Activated CD4-positive, alpha-beta T cell treated with anti-CD3 and anti-CD28 coated beads for 48 hours (primary cell): ENCODE measurements at places on chromosomes 1 and 21.

GRCh38 chr1:15008783-15009729 is 144.5 kb upstream of the TMEM51 start:
- no peak for DNase-seq

DNA sequence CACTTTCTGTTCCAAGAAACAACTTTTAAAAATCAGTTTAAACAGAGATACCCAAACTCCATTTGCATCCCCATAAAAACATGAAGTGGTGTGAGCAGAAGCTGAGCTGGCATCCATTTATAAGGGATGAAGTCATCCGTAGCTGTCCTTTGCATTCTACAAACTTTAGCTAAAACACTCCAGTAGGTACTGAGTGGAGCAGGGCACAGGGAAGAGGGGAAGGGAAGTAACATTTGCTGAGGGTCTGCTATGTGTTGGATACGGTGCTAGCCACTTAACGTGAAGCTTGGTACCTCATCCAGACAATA is 32.9 kb downstream of the VWA5B1 start:
- DNase-seq: no peak

GRCh38 chr21:45637883-45638282 is 5.6 kb upstream of the PCBP3 start:
- no peak for DNase-seq

- DNase-seq: no peak
These were observed 387.8 kb upstream of the LYPLAL1 start for GRCh38 chr1:218785928-218786327.

DNA sequence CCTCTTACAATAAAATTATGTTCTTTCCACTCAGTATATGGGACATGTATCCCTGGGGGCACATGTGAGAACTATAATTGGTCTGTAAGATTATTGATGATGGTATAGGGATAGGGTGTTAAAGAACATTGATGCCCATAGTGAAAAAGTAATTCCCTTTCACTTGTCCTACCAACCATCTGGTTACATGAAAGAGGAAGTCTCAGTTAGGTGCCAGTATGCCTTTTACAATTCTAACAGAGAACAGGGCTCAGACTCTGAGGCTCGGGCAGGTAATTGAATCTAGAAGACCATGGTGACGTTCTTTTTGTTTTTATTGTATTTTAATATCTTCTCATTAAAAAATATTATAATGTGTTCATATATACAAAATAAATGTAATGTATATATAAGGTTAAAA is 113.6 kb downstream of the FGGY start:
- no peak for DNase-seq

- DNase-seq: no peak
These were observed 5.2 kb downstream of the PFKFB2 start for GRCh38 chr1:207058252-207058651.

DNA sequence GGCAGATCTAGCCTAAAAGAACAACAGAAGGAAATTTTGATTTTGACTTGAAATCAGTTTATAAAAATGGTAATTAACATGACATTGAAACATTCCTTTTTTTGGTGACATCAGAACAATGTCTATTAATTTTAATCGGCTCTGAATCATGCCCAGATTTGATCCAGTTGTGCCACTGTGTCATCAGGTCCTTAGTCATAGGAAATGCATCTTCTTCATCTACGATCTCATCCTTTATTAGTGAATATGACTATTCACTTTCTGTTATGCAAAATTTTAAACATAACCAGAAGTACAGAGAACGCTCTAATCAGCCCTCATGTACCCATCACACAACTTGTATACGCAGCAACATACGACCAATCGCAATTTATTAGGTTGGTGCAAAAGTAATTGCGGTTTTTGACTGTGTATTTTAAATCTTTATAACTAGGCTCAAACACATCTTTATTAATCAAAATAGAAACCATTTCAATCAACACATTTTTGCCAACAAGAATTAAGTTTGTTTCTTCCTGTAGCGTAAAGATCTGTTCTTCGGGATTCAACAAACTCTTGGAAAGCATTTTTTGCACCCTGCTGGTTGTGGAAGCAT is 40.3 kb upstream of the TLR5 start:
- no peak for DNase-seq

DNA sequence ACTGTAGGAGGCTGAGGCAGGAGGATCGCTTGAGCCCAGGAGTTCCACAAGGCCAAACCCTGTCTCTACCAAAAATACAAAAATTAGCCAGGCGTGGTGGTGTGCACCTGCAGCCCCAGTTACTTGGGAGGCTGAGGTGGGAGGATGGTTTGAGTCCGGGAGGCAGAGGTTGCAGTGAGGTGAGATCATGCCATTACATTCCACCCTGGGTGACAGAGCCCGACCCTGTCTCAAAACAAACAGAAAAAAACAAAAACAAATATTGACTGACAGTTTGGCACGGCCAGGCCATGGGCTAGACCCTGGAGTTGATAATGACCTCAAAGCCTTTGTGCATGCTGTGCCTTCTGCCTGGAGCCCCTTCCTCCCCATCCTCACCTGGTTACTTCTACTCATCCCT is 19.2 kb upstream of the RSPO1 start:
- no peak for DNase-seq

GRCh38 chr1:184747089-184747955 is 7.3 kb downstream of the EDEM3 start:
- no peak for DNase-seq

GRCh38 chr1:25727635-25728286 is 72.2 kb upstream of the SELENON start:
- no peak for DNase-seq

- DNase-seq: no peak
These were observed 345.3 kb downstream of the LMX1A start for GRCh38 chr1:165011186-165011585.

DNA sequence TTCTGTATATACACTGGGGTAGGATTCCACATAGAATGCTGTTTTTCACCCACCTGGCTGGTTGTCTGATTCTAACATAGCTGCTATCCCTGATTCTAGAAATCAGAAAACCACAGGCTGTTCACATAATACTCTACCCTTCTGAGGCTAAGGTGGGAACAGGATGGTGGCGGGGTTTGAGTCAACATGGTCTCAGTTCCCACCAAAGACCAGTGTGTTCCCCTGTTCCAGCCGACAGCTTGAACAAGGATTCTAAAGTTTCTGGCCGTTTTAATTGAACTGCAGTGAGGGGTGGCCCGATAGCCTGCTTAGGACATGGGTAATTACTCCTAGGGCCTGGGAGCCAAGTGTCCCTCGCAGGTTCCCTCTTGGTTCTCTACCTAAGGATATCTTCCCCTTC is 38.4 kb downstream of the PEX14 start:
- DNase-seq: no peak

DNA sequence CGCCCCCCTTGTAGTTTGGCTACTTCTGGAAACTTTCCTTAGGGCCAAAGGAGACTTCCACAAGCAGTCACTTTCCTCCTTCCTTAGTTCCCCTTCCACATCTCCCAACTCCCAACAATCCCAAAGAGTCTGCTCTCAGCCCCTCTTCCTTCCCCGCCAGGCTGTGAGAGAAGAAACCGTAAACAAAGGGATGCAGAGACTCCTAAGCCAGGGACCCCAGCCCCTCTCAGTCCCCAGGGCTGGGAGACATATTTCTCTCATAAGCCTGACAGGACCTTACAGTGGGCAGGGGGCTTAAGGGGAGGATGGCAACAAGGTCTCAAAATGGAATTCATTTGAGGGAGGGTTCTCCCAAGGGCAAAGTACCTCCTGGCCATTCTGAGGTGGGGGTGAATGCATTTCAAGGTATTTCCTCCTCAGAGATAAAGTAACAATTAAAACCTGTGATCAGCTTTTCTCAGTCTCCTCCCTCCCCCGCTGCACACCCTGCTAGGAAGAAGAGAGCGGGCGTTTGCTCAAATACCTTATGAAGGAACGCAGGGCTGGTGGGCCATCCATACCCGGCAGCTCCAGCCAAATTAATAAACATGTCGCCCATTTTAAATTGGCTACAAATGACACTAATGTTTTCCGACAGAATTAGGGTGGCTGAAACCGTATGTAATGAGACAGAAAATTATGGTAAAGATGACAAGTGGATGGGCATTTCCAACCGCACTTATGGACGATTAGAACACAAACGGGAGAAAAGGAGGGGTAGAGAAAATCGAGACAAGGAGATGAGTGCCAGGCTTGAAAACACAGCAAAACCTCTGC is 4.0 kb downstream of the BARHL2 start:
- DNase-seq: no peak

- no peak for DNase-seq
These were observed 13.2 kb downstream of the CNTN2 start for GRCh38 chr1:205056188-205056611.

DNA sequence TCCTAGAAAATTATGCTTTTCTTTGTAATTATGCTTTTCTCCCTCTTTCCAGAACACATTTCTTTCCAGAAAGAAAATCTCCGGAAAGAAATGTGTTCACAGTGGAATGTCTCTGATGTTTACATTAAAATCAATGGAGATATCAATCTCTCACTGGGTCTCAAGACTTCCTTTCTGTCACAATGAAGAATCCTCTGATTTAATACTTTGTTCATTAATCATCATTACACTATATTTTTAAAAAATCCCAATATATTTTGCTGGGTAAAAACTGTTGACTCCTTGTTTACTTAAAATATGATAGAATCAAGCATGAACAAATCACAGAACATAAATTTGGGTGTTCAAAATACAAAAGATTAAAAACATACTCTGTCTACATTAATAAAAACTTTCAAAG is 26.3 kb upstream of the TGFBR3 start:
- DNase-seq: no peak

GRCh38 chr1:197903196-197903514 is 725 bp downstream of the C1orf53 start:
- no peak for DNase-seq

DNA sequence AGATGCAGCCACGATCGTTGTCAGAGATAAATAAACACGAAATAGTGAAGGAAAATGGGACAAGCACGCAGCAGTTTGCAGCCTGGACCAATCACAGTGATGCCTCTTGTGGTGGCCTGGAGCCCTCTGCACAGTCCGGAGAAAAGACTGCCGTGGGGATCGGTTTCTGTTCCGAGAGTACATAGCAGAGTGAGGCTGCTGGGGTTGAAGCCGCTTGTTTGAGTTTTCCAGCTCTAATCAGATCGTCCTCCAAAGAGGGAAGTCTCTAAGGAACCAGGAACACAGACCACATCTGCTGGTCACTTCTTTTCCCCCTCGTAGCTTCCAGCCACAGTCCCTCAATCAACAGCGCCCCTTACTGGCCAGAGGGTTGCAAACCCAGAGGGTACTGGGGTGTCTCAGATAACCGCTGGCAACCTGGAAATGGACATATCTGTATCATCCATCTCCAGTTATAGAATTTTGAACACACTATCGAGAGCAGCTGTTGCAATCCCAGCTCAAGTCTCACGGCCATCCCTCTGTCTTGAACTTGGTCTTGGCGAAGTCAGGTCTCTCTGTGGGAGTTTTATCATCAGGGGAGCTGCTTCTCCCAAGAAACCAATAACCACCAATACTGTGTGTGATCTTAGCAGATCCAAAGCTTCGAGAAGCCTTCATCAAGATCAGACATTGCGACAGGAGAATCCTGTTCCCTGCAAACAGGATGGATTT is 57.4 kb downstream of the OLIG1 start:
- peak; percentile 74 for DNase-seq

DNA sequence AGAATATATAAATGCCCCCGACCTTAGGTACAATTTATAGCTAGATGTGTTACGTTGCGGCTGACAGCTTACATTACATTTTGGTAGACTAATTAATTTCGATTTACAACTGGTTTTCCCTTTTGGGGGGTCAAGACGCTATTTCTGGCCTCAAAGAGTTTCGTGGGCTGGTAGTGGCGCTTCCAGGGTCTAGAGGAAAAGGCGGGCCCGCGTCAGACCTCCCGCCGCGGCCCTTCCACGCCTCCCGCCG is 391 bp downstream of the IFT25 start:
- no peak for DNase-seq

DNA sequence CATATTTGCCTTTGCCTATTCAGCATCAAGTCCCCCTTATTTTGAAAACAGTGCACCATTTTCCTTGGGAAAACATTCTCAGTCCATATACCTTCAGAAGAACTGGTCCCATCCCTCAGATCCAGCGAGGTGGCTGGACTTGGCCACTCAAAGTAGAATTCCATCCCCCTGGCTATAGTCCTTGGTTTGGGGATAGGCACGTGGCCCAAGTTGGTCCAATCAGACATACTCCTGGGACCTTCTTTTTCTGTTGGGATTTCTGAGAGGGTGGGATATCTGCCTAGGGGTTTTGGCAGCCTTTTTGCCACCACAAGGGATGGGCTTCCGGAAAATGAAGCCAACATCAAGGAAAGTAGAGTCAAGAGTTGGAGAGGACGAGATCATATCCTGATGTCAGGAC is 10.7 kb upstream of the MATN1 start:
- DNase-seq: no peak

DNA sequence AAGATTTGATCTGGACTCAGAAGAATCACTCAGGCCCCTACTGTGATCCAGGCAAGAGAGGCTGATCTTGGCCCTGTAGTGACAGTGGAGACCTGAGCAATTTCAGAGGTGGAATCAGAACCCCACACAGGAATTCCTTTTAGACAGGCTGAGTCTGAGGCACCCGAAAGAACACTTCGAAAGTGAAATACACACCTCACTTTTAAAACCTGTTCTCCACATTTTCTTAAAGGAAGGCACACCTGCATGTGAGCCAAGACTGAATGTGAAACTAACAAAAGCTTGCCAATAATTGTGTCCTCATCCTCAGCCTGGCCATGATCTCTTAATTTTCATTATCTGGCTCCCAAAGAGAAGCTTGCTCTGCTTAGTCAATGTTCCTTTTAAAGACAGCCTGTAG is 32.2 kb downstream of the SIPA1L2 start:
- DNase-seq: no peak

DNA sequence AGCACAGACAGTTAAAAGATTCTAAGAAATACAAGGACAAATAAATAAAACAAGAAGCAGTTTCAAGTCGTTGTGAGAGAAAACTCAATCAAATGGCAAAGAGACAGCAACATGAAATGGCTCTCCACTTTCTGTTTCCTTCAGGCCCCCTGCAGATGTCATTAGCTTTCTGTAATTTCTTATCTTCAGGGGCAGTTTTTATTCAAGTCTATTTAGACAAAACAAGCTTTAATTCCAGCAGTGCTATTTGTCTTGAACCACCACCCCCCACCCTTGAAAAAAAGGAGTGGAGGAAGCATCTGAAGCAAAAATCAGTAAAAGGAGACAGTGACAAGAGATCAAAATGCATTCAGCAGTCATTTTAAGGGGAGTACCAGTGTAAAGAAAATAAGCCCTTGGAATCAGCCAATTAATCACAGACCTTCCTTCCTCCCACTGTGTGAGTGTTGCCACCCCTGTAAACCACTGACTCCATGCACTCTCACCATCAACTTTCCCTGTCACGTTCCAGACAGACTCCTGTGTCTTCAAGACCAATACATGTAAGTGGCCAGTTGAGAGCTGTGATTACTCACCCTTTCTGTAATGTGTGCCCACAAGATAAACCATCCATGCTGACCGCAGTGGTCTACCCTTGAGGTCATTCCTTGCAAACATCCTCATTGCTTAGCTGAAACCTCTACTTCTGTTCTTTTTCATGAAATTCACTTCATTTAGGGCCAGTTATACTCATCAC is 136.1 kb upstream of the HOOK1 start:
- no peak for DNase-seq

GRCh38 chr1:83970114-83970513 is 28.8 kb downstream of the TTLL7 start:
- no peak for DNase-seq
